ENCODE measurements at places on chromosomes 16 and 17. TPM values are rescaled to one million over a fixed set of nuclear protein-coding genes. Genes with fewer than 3 reads are reported as not detected.

Gene ZFP90
- 58.6 TPM for total RNA-seq

Gene GRIN2A
- 1.7 TPM for total RNA-seq

- DNase-seq, result no peak
Observed at GRCh38 chr16:4904942-4905615, 31.9 kb downstream of the PPL start.

- no peak for DNase-seq
Observed at GRCh38 chr16:78705694-78706093, 606.2 kb downstream of the WWOX start.

DNA sequence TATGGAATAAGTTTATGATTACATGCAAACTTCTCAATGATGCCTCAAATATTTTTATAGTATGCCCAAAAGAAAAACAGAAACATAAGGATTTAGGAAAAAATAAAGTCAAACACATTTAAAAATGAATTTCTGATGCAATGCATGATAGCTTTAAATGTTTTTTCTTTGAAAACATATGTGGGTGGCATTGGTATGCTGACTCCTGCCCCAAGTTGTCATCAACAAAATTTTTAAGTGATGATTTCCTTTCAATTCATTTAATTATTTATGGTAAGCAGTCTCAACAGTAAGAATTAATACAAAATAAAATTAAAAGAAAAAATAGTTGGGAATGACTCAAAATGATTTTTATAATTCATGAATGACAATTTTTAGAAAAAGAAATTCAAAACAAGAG lies 104.9 kb downstream of the CEP112 start:
- no peak for DNase-seq

- no peak for DNase-seq
Observed at GRCh38 chr17:30401097-30401496, 22.4 kb downstream of the CPD start.

DNA sequence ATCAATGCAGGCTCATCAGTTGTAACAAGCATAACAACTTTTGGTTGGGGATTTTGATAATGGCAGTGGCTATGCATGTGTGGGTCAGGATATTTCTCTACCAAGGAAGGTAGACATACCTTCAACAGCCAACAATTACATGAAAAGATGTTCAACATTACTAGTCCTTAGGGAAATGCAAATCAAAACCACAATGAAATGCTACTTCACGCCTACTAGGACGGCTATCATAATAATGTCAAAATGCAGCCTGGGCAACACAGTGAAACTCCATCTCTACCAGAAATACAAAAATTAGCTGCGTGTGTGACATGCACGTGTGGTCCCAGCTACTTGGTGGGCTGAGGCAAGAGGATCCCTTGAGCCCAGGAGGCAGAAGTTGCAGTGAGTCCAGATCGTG lies 7.3 kb upstream of the SLC5A10 start:
- no peak for DNase-seq

DNA sequence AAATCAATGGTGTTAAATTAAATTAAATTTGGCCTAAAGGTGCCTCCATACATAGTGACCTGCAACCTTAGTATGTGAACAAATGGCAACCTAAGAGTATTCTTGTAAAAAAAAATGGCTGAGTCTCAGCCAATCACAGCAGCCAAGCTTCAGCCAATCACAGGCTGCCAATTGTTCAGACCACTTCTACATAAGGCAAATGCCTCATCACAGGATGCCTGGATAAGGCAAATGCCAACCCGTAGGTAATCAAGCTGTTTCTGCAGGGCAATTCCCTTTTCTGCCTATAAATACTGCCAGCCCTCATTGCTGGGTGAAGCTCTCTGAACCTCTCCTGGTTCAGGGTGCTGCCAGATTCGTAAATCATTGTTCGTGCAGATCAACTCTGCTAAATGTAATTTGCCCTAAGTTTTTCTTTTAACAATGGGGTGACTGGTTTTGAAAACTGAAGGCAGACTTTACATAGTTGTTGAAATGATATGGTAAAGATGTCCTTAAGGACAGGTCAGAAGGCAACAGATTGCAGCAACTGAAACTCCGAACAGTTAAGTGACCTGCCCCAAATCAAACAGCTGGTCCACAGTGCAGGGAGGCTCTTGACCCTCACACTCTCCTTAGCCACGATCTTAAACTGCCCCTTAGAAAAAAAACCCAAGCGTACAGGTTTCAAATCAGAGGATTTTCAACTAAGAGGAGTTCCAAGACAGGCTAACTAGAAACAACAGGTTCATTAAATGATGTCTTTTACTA lies 50.3 kb downstream of the N4BP1 start:
- DNase-seq, result no peak

Measured in progenitor cell of endocrine pancreas (in vitro differentiated cells).